ENCODE measurements at places on chromosomes 12 and 14. TPM values are rescaled to one million over a fixed set of nuclear protein-coding genes. Genes with fewer than 3 reads are reported as not detected.

DNA sequence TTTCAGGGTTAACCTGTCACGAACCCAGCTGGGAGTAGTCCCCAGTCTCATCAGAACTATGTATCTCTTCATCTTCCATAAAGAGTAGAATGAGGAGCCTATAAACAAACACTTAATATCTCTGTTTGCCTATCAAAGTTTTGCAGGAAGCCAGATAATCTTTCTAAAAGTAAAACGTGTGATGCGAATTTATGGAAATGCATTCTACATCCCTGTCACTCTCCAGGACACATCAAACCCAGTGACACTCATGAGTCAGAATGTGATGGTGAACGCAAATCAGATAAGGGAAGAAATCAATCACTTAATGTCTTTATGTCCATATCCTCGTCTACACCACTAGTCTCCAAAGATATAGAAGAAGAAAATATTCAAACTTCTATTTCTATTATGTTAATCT is 37.4 kb downstream of the RERG start:
- DNase-seq, result no peak

- no peak for DNase-seq
These were observed 61.0 kb downstream of the SRGAP1 start for GRCh38 chr12:63905544-63905943.

The STAC3 gene
- total RNA-seq, result 6.0 TPM

The PFKM gene
- 41.8 TPM for total RNA-seq

Measured in upper lobe of right lung (tissue), 1 donor.